Astrocyte of the cerebellum (primary cell): ENCODE measurements at places on chromosomes 5 and 9.
A peak's percentile ranks its signal among the peaks of the same experiment; 100 is the strongest.

DNA sequence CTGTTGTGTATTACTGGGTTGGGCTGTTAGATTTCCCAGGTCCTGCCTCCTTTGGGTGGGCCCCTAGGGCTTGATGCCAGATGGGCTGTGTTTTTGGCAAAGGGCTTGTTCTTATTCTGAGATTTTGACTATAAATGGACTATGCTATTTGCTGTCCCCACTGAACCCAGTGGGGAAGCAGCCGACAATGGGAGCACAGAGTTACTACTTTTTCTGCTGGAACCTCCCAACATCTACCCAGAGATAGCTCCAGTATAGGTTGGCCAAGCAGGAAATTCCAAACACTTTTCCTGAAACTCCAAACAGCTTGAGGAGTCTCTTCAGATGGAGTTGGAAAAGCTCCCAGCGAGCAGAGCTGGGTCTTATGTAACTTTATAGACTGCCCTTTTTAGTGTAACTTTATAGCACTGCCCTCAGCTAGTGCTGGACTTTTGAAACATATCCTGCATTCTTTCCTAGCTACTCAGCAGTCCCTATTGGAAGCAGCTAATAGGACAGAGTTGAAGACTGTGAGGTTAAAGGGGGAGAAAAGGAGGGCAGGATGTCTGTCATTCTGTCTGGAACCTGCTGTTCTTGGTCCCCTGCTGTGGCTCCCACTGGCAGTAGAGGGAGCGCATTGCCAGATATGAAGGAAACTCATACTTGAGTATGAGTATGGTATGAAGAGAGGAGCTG is 21.0 kb downstream of the RUSC2 start:
- DNase-seq: peak; percentile 85

DNA sequence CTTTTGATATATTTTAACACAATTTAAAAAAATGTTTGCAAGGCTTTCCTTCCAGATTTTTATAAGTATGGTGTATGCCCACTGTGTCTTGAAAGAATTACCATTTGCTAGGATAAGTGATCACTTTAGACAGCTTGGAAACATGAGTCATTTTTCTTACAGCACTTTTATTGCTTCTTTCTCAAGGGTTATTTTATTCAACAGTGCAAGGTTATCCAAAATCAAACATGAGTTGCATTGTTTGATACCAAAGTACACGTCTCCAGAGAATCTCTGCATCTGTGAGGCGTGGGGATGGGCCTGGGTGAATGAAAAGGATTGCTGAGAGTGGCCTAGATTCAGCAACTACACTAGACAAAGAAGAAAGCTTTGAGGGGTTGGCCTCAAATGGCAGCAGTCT is 329.6 kb downstream of the ADAMTS6 start:
- no peak for DNase-seq

DNA sequence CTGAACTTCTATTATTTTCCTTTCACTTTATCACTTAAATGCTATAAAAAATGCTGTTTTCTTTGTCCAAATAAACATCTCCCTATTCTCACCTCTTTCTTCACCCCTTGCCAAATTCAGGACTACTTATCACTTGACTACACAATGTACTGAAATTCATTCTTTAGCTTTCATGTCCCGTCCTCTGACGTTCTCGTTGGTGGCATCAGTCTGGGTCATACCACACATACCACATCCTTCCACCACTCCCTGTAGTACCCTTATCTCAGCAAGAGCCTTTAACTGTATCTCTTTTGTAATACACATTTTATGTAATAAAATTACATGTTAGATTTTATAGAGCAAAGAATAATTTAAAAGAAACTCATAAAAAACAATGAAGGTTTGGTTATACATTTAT is 231.1 kb upstream of the PAPPA start:
- DNase-seq: no peak

DNA sequence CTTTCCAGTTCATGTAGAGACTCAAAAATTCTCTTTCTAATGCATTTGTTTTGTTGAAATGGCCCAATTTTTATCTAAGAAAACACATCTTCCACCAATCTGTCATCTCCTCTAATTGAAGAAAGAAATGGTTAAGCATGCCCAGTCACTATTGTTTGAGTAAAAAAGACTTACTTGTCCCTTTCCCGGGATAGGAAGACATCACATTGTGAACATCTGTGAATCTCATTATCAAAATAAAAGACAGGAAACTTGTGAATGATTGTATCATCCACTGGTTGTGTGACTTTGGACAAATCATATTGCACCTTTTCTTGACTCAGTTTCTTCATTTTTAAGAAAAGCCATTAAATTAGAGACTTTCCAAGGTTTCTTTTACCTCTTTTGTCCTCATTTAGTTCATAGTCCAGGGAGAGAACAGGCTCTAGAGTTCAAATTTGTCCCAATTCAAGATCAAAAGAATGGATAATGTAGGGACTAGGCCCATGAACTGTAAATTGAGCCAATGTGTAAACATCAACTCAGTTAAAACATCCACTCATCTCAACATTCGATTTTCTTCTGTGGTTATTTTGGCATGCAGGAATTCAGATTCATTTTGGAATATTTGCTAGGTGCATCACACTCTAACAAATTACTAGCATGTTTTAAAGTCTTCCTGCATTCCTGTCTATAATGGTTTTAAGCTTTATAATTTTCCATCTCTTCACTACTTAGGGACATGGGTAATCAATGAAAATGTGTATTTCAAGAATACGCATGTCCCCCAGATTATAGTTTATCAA is 838.0 kb upstream of the WWC1 start:
- peak; percentile 3 for DNase-seq

- peak; percentile 81 for DNase-seq
These were observed at the start of gene MCC for GRCh38 chr5:113487781-113488644. Gene MCC (minus strand): TSS chr5:113488453.

- no peak for DNase-seq
These were observed 153.1 kb downstream of the TTC39B start for GRCh38 chr9:15153961-15154360.

- no peak for DNase-seq
These were observed 18.4 kb upstream of the ERAP2 start for GRCh38 chr5:96857924-96858323.

DNA sequence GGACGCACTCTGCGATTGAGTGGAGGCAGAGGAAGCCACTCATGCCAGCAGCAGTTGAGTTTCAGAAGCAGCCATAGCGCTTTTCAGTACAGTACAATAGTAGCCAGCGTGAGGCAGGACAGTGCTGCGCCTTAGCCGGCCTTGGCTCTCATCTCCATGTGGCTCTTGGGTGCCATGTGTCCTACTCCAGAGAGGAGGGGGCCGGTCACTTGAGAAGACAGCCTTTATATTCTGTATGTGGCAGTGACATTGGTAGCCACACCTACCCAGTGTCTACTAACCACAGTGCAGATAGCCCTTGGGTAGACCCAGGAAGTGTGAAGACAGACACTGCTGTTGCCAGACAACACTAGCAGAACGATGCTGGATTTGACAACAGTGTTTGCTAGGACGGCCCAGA is 42.3 kb downstream of the FAM78A start:
- DNase-seq: no peak
